Erythroblast (primary cell): ENCODE measurements at places on chromosomes 1 and 21.

DNA sequence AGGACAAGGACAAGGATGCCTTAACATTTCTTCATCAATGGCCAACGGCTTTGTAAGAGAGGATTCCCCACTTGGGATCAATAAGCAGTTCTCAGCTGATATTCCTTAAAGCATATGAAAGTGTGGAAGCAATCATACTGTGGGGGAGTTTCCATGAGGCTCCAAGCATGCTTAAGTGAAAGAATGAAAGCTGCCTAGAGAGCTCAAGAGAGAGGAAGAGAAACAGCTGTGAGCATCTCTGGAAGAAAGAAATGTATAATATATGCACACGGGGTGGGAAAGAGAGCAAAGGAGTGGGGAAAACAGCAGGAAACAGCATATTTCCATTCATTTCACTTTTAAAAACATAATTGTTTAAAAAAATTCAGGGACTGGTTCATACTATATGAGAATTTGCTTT lies 94.7 kb upstream of the WARS2 start:
- DNase-seq, result no peak

DNA sequence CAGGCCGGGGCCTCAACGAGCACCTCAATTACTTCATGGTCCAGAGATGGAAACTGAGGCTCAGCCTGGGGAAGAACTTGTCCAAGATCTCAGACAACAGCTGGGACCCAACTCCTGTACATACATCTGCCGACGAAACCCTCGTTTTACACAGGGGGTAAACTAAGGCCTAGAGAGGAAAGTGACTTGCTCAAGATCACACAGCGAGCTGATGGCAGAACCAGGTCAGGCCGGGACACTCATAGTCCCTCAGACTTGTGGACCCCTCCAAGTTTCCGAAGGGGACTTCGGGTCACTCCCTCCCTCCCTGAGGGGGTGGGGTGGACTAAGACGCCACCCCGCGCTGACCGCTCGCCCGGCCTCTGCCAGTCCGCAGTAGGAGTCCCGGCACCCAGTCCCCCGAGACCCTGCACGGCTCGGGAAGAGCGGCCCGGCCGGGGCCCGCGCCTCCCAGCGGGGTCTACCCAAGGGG lies 430 bp downstream of the WASF2 start:
- DNase-seq, result peak; percentile 82

- no peak for DNase-seq
Observed at GRCh38 chr1:185363205-185363604, 46.2 kb upstream of the IVNS1ABP start.

DNA sequence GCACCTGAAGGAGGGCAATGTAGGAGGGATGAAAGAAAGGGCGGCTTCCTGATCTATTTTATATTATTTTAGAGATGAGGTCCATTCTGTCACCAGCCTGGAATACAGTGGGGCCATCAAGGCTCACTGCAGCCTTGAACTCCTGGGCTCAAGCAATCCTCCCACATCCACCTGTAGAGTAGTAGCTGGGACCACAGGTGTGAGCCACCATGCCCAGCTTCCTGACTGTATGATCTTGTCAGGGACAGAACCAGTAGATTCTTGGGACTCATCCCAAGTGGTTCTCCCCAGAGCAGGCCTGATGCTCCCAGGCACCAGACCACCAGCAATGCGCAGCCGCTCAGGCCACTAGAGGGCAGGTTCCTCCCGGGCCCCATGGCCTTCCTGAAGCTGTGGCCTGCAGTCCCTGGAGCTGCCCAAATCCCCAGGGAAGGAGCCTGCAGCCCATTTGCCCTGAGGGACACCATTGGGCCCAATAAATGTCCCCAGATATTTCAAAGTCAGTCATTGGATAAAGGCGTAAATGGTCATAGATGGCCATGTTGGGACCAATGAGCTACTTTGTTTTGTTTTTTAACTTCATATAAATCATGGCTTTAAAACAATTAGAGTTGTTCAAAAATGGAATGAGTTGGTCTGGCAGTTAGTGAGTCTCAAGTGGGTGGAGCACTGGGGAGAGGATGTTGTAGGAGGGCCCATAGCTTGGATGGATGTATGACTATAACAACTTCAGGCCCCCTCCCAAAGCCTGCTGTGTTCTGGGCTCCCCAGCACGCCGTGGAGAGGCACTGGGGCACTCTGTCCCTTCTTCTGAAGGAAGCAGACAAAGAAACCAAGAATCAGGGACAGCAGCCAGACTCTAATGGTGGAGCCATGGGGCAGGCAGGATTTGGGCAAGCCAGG lies 44.7 kb upstream of the GOLT1A start:
- DNase-seq, result peak; percentile 42

DNA sequence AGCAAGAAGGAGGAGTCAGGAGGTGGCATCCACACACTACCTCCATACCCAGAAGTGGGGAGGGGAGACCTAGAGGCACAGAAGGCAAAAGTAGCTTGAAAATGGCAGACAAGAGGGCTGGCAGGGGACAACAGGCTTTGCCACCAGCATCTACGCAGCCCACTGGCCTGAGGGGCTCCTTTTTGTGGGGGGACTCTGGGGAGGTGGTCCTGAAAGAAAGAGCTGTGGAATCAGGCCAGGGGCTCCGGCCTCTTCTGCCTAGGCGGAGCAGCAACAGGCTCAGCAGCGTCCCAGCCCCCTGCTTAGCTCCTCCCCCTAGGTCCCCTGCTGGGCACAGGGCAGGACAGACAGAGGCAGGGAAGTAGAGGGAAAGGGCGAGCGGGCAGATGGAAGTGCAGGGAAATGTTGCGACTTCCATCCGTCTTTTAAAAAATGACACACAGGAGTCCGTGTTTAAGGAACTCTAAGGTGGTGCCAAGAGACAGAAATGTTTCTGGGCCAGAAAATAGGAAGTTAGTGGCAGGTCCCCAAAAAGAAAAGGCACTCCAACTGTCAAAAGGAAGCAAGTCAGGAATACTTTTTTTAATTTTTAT lies 10.0 kb upstream of the LEFTY2 start:
- peak; percentile 47 for DNase-seq
